ENCODE measurements at places on chromosomes 12 and 14.

GRCh38 chr12:51910691-51911090 lies 3.4 kb downstream of the ACVRL1 start:
- no peak for DNase-seq

DNA sequence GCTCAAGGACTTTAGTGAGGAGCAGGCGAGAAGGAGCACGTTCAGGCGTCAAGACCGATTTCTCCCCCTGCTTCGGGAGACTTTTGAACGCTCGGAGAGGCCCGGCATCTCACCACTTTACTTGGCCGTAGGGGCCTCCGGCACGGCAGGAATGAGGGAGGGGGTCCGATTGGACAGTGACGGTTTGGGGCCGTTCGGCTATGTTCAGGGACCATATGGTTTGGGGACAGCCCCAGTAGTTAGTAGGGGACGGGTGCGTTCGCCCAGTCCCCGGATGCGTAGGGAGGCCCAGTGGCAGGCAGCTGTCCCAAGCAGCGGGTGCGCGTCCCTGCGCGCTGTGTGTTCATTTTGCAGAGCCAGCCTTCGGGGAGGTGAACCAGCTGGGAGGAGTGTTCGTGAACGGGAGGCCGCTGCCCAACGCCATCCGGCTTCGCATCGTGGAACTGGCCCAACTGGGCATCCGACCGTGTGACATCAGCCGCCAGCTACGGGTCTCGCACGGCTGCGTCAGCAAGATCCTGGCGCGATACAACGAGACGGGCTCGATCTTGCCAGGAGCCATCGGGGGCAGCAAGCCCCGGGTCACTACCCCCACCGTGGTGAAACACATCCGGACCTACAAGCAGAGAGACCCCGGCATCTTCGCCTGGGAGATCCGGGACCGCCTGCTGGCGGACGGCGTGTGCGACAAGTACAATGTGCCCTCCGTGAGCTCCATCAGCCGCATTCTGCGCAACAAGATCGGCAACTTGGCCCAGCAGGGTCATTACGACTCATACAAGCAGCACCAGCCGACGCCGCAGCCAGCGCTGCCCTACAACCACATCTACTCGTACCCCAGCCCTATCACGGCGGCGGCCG lies 1.1 kb downstream of the PAX9 start:
- DNase-seq = no peak

DNA sequence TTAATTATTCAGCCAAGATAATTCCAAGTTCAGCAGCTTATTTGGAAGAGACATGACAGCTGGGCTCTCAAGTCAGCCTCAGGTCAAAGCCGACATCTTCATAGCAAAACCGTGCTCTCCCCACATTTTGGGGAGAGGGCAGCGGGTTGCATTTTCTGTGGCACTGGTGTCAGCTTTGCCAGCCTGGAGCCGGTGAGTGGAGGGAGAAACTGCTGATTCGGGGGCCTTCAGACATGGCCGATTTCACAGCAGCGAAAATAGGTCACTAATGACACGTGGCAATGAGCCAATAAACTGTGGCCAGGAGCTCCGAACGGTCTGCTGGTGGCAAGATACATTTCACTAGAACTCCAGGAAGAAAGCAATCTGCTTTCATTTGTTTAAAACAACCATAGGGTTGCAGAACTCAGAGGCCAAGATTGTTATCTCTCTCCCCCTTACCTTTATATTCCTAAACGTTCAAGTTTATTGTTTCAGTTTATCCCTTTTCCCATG lies 173.2 kb downstream of the CAND1 start:
- DNase-seq = no peak

DNA sequence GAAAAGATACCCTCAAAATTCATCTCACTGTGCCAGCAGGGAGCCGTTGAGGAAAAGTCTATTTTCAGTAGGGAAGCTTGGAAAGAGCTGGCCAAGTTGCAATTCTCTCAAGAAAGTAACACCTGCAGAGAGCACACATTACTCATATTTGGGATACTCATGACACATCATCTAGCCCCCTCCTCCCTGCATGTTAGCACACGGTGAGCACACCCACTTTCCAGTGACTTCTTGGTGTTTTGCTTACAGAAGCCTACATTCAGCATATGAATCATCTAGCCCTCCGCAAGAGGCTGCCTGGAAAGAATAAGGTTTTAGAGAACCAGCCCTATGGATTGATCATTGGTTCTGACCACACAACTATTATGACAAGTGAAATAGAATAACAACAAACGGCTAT lies 124.5 kb downstream of the PTPRO start:
- no peak for DNase-seq

- DNase-seq = no peak
These were observed 237.6 kb upstream of the PRKD1 start for GRCh38 chr14:30165255-30165654.

- DNase-seq = no peak
These were observed 9.2 kb upstream of the ADCK1 start for GRCh38 chr14:77790566-77791224.

DNA sequence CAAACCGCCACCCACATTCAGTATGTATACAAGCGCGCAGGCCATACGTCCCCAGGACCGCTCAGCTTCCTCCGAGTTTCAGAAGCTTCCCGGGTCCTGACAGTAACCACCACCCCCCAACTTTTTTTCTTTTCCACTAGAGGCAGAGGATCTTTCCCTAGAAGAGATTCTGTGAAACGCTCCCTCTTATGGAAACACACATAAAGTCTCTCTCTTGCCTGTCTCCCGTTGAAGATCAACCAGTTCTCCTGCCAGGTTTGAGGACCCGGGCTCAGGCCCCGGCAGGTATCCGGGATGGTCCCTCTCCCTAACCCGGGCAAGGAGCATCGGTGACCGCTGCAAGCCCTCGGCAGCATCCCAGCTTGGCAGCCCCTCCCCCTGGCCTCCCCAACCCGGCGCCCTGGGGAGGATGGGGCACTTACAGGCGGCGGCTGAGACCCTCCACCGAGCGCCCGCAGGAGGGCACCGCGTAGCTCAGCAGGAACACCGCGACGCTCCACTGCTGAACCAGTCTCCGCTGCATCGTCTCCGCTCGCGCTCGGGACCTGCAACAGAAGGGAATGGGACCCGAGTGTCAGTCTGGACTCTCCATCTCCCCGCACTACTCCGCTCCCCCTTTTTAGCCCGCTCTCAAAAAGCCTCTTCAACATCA lies 3.4 kb downstream of the PTHLH start:
- no peak for DNase-seq
